ENCODE measurements at places on chromosomes 4 and X. TPM values are rescaled to one million over a fixed set of nuclear protein-coding genes. Genes with fewer than 3 reads are reported as not detected.

Gene TRIML2
- total RNA-seq = not detected

Gene SMIM10
- 1.3 TPM for total RNA-seq

Gene SPOCK3
- not detected for total RNA-seq

Gene GLOD5
- not detected for total RNA-seq

Gene LRIT3
- 0.22 TPM for total RNA-seq

Gene NSD2
- 40.3 TPM for total RNA-seq

Gene PDZD4
- total RNA-seq = 0.07 TPM

Gene TRAM1L1
- total RNA-seq = not detected

Gene STATH
- total RNA-seq = not detected

Gene SHOX
- not detected for total RNA-seq

Gene ZNF280C
- total RNA-seq = 9.1 TPM

Gene TMEM129
- total RNA-seq = 23.6 TPM

Gene SLITRK2
- not detected for total RNA-seq

Gene MMRN1
- total RNA-seq = 0.16 TPM

Gene TMEM156
- 26.0 TPM for total RNA-seq

Gene VEGFC
- total RNA-seq = not detected

Gene FGB
- not detected for total RNA-seq

Gene ELF4
- 32.4 TPM for total RNA-seq

Gene EDNRA
- total RNA-seq = not detected

Gene PABPC1L2A
- not detected for total RNA-seq

Gene GAGE12C
- not detected for total RNA-seq

Gene WDFY3
- 0.05 TPM for total RNA-seq

Gene MTNR1A
- total RNA-seq = not detected

Gene NOX1
- total RNA-seq = not detected

Gene XK
- 0.11 TPM for total RNA-seq

Gene SULT1E1
- total RNA-seq = not detected

Gene IGFBP7
- not detected for total RNA-seq

Gene SYP
- 0.82 TPM for total RNA-seq

Gene GAB1
- 12.0 TPM for total RNA-seq

Gene DCAF4L1
- total RNA-seq = 0.22 TPM

Gene MYOZ2
- not detected for total RNA-seq

Gene GLUD2
- not detected for total RNA-seq

Gene RRH
- total RNA-seq = 0.59 TPM

Gene DGAT2L6
- not detected for total RNA-seq

Gene PTTG2
- 2.2 TPM for total RNA-seq

Gene MBNL3
- 41.0 TPM for total RNA-seq

Gene TCEANC
- 5.9 TPM for total RNA-seq

Gene CCDC120
- 7.9 TPM for total RNA-seq

Gene RBM47
- 6.3 TPM for total RNA-seq

Gene RPA4
- total RNA-seq = 0.81 TPM

Gene DRD5
- total RNA-seq = not detected

Measured in activated B cell treated with CpG ODN at 0.5 μM for 24 hours (primary cell).